Astrocyte (in vitro differentiated cells and primary cell): ENCODE measurements at places on chromosomes 6 and 20.
A peak's percentile ranks its signal among the peaks of the same experiment; 100 is the strongest.

GRCh38 chr6:99521633-99522151, 6.5 kb upstream of the USP45 start:
- DNase-seq: peak; percentile 43

- DNase-seq: no peak
These were observed 86.3 kb upstream of the PMEPA1 start for GRCh38 chr20:57795977-57796560.

- no peak for DNase-seq
These were observed 12.1 kb upstream of the MLN start for GRCh38 chr6:33815854-33816253.

DNA sequence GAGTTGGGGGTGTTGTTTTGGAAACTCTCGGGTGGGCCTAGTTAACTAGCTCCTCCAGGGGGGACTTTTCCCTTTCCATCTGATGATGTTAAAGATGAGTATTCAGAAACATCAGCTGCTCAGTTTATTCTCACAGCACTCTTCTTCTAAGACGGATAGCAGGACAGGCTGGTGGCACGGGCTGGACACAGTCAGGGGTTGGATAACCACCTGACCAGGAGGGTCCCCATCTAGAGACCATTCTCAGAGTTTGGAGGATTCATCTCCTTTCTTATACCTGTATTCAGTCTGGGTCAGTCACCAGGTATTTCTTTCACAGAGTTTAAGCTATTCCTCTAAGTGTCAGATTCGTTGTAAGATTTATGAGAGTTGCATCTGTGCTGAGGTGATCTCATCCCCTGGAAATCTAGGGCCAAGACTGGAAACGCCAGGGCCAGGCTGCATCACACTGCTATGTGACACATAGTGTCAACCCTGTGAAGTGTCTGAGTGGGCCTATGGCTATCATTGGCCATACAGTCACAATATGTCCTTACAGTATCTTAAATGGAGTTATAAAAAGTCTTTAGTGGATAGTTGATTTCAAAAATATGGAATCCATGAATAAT, 111.7 kb downstream of the FAM50B start:
- DNase-seq: peak; percentile 47

- peak; percentile 35 for DNase-seq
These were observed 26.1 kb downstream of the DIDO1 start for GRCh38 chr20:62900052-62900691.

DNA sequence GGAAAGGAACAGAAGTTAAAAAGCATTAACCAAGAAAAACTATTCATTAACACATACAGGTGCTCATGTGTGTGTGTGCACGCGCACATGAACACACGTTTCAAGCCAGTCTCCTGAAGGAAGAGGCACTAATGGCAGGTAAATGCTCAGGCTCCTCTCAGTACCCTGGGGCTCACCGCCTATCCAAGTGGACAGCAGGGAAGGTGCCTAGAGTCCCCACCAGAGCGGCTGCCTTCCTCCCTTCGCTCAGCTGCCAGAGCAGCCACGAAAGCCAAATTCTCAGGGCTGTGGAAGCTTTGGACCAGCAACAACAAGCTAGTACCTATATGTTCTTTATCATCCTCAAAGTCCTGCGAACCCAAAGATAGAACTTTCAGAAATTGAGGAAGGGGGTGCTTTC, 42.6 kb downstream of the PLCG1 start:
- DNase-seq: no peak

- DNase-seq: peak; percentile 51
These were observed 96.9 kb downstream of the JPH2 start for GRCh38 chr20:44089987-44090674.

DNA sequence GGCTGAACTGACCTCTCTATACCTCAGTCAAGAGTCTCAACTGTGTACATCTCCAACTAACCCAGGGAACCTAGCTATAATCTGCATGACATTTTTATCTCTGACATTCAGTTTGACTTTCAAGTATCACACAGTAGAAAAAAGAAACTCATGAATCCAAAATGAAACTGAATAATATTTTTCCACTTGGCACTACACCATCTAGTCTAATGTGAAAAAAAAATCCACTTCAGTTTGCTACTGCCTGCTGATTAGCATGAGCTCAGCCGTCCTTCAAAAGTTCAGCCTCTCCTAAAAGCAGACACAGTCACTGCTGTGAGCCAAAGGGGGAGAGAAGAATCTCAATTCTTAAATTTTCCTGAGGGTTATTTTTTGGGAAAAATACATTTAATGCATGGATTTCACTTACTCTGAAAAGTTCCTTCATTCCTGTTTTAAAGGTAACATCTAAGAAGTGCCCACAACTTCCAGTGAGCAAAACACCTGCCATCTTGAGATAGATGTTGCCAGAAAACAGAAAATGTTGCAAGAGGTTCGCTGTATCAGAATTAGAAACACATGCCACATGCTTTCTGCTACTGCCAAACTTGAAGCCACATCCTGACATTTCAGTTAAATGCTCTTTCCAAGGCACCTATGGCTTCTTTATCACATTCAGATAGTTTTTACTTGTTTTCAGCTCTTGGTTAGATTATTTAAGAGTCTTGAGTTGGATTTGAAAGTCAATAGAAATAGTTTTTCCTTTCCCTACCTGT, 95.4 kb downstream of the MKKS start:
- DNase-seq: no peak

GRCh38 chr6:31946370-31946885, 533 bp downstream of the CFB start:
- DNase-seq: no peak

DNA sequence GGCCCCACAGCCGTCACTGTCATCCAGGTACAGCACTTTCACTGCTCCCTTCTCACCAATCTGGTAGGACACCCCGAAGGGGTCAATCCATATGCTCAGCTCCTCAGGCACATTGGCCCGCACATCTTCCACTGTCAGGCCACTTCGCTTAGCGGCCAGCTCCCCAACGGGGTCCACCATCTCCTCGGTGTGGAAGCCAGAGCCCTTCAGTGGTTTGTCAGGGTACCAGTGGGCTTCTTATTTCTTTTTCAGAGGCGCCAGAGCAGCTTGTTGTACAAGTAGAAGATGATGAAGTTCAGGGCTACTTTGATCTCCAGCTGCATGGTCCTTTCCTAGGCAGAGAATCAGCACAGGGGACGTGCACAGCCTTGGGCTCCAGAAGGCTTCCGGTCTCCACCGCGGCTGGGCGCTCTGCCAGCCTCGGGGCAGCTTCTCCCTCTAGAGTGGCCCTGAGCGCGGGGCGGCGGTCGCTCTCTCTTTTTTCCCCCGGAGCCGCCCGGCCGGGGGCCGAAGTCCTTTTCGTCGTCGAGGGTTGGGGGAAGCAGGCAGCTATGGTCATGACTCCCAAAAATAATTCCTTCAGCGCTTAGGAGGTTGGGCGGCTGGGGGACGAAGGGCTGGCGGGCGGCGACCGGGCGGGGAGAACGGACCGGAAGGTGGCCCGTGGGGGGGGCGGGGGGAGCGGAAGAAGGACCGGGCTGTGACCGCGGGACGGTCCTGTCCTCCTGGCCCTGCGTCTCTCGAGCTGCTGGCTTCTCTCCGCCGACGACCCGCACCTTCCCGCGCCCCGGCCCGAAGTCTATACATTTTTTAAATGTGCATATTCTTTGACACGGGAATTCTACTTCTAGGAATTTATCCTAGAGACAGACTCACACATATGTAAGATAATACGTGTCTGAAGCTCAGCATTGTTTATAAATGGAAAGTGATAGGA, 6.5 kb upstream of the ZSCAN9 start:
- DNase-seq: peak; percentile 47
